ENCODE measurements at places on chromosomes 11 and 22. TPM values are rescaled to one million over a fixed set of nuclear protein-coding genes. Genes with fewer than 3 reads are reported as not detected.

DNA sequence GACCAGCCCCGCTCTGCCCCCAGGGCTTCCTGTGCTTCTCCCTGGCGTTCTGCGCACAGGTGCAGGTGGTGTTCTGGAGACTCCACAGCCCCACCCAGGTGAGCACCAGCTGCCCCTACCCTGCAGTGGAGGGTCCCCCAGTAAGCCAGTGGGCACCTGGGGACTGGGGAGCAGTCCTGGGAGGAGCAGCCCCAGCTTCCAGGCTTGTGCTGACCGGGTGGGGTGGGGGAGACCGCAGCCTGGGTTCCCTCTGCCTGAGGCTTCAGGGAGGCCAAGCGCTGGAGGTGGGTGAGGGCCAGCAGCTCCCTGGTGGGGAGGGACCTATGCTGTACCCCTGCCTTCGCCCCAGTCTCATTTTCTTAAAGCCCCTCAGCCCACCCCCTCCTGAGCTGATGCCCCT, 6.9 kb downstream of the TSPAN32 start:
- DNase-seq = no peak

- no peak for DNase-seq
These were observed 207.7 kb downstream of the CEP164 start for GRCh38 chr11:117535201-117535849.

The WBP2NL gene
- total RNA-seq = not detected

- DNase-seq = no peak
These were observed 342.7 kb downstream of the TENM4 start for GRCh38 chr11:79098146-79098545.

DNA sequence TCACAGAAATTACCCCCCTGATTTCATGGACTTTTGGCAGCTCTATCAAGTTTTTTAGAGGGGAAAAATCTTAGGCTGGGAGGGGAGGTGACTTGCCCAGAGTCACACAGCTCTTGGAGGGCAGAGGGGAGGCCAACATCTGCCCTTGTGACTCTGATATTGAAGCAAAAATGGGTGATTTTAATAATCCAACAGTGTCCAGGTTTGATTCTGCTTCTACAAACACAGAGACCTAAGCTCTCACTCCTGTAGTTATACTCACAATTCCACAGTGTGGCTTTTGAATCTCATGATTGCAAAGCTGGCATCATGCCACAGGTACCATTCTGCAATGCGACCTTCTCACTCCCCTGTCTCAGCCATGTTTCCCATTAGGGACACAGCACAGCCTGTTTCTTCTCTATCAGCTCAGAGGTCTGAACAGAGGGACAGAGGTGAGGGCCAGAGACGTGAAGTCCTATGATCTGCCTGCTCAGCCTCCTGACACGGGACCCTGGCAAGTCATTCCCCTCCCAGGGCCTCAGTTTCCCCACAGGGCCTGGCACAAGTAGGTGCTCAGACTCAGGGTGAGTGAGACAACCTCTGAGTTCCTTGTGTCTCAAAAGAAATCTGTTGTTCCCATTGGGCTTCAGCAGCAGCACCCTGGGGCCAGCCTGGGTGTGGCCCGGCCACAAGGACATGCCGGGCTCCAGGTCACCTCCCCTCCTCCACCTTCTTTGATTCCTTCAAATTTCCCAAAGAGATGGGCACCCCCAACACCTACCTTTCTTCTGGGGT, 766 bp downstream of the APOL2 start:
- DNase-seq = no peak
